Umbilical cord (tissue), 2 donors: ENCODE measurements at places on chromosomes 13 and 19. TPM values are rescaled to one million over a fixed set of nuclear protein-coding genes. Genes with fewer than 3 reads are reported as not detected.

DNA sequence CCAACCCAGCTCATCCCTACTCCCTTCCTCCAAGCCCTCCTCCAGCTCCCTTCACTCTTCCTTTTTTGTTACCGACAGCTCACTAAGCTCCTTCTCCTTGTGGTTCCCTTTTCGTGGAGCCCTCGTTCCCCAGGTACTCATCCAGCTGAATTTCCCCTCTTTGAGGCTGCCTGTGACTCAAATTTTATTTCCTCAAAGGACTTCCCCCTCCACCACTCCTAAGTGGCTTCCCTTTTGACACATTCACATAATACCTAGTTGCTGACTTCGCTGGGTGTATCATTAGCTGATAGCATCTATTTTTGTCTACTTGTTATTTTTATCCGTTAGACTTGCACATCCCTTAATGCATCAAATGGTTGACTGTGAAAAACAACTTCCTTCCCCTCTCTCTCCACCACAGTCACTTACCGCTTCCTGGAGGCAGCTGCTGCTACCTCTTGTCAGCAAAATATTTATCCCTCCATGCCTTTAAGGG is 14.5 kb downstream of the FFAR2 start:
- DNase-seq: peak; percentile 46

ZNF417 gene
- total RNA-seq: 29.1 TPM

DNA sequence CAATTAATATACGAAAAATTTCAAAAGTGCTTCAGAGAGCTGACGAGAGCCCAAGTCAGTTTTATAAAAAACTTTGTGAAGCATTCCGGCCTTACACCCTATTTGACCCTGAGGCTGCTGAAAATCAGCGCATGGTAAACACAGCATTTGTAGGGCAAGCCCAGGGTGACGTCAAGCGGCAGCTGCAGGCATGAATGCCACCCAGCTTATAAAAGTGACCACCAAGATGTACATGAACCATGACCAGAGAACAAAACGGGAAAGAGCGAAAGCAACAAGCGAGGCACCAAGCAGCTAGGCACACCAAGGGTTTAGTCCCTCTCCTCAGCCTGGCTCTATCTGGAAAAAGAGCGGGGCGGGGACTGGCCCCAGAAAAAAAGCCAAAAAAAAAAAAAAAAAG is 6.0 kb downstream of the SIGLEC11 start:
- DNase-seq: no peak

SIGLEC8 gene
- total RNA-seq: 0.72 TPM

DNA sequence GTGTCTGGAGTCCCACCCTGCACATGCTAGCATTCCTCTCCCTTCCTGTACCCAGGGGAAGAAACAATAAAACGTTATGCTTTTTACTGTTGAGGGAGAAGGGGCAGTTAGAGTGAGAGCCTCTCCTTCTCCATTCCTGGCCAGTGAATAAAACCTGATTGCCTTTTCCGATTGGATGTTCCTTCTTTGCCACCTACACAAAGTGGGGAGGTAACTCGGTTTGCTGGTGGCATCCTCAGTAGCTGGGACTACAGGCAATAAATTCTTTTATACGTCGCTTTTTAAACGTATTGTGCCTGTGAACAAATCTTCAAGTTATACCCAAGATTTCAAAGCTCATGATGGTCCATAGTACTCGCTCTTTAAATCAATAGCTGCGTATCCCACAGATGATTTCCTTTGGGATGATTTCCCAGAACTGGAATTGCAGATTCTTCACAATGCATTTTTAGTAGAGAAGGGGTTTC is 660 bp upstream of the MVB12A start:
- no peak for DNase-seq

ZNF121 gene
- total RNA-seq: 47.2 TPM

- no peak for DNase-seq
Measured at GRCh38 chr19:12974301-12975220, 5.2 kb downstream of the DAND5 start.

CEACAM4 gene
- not detected for total RNA-seq

NKG7 gene
- total RNA-seq: not detected

DNA sequence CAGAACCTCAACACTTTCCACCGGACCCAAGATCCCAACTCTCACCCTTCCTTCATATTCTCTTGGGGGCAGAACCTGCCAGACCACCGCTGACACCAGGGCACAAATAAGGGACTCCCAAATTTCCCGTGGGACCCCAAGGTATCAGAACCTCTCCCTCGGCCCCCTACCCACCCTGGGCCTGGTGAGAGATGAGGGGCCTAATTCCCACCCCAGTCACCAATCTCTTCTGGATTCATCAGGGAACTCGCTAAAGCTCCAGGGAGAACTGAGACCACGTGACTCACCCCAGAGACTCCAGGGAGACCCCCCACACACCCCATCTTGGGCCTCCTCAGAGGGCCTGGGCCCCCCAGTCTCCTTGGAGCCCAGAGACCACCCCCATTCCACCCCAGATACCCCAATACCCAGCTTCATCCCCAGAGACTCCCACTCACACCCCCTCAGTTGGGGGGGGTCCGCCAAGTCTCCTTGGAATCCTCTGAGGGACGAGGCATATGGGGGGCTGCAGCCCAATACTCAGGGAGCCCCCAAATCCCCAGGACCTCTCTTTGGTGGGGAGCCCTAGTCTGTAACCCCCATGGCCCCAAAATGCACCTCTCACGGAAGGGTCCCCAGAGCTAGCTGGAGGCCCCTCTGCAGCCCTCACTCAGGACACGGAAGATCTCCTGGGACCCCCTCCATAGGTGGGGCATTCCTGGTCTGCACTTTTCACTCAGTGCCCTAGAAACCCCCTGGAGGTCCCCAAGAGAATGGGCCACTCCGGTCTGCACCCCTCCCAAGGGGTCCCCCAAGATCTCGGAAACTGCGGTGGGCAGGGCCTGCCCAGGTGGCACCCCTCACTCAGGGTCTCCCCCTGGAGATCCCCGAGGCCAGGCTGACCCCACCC is 1.6 kb downstream of the LMNB2 start:
- DNase-seq: no peak

GRCh38 chr13:57925250-57925649 is 293.7 kb downstream of the PCDH17 start:
- DNase-seq: peak; percentile 4

- peak; percentile 56 for DNase-seq
Measured at GRCh38 chr13:105050686-105051085, 1484.8 kb downstream of the EFNB2 start.

DNA sequence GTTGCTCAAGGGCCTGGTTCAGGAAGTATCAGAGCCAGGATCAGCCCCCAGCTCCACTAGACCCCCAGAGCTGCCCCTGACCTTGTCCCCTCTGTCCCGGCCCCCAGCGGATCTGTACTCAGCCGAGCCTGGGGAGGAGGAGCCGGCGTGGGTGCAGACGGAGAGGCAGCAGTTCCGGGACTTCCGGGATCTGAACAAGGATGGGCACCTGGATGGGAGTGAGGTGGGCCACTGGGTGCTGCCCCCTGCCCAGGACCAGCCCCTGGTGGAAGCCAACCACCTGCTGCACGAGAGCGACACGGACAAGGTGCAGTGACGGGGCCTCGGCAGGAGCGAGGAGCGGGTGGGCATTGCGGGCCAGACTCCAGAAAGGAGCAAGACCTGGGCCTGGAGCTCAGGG is 14.6 kb downstream of the RCN3 start:
- DNase-seq: no peak

DNA sequence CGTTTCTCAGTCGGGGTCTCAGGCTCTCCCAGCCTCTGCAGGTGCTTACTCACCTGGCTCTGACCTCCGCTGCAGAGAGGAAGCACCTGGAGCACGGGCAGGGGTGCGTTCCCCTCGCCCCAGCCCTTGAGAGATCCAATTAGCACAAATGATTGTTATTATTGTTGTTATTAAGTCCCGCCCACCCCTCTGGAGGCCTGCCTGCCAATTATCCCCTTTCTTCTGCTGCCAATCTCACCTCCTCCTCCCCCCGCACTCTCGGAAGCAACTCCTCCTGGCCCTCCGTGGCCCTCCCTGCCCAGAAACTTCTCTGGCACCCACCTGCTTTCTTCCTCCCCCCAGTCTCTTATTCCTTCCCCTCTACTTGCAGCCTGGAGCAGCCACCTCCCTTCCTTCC is 8.8 kb downstream of the ZNF787 start:
- no peak for DNase-seq

ERVK3-1 gene
- total RNA-seq: 43.3 TPM

GRCh38 chr19:2170219-2170618 is 6.5 kb downstream of the DOT1L start:
- DNase-seq: no peak

DNA sequence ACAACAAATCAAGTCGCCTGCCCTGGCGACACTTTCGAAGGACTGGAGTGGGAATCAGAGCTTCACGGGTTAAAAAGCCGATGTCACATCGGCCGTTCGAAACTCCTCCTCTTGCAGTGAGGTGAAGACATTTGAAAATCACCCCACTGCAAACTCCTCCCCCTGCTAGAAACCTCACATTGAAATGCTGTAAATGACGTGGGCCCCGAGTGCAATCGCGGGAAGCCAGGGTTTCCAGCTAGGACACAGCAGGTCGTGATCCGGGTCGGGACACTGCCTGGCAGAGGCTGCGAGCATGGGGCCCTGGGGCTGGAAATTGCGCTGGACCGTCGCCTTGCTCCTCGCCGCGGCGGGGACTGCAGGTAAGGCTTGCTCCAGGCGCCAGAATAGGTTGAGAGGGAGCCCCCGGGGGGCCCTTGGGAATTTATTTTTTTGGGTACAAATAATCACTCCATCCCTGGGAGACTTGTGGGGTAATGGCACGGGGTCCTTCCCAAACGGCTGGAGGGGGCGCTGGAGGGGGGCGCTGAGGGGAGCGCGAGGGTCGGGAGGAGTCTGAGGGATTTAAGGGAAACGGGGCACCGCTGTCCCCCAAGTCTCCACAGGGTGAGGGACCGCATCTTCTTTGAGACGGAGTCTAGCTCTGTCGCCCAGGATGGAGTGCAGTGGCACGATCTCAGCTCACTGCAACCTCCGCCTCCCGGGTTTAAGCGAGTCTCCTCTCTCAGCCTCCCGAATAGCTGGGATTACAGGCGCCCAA is at the start of gene LDLR:
Gene LDLR (plus strand): TSS at position 210 of the 760 bp plus-strand sequence. CDS start 86 bp downstream, at position 296.
- DNase-seq: peak; percentile 94

DNA sequence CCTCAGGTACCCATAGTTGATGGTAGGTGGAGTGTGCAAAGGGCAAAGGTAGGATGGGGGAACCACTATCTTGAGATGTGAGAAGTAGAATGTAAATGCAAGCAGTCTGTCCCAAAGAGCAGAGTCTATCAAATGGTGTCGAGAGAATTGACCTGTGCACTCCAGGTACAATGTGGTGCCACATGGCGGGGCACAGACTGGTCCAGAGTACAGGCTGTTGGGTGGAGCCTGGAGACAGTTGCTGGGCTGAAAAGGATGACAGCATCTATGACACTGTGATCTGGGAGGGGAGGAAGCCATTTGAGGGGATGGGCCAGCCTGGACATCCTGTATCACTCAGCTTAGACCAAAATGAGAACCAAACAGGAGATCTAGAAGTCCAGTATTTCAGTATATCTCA is 180.6 kb downstream of the ABCC4 start:
- no peak for DNase-seq

IRS2 gene
- total RNA-seq: 12.0 TPM

- no peak for DNase-seq
Measured at GRCh38 chr19:41525989-41526388, 50.0 kb upstream of the CEACAM21 start.

DNA sequence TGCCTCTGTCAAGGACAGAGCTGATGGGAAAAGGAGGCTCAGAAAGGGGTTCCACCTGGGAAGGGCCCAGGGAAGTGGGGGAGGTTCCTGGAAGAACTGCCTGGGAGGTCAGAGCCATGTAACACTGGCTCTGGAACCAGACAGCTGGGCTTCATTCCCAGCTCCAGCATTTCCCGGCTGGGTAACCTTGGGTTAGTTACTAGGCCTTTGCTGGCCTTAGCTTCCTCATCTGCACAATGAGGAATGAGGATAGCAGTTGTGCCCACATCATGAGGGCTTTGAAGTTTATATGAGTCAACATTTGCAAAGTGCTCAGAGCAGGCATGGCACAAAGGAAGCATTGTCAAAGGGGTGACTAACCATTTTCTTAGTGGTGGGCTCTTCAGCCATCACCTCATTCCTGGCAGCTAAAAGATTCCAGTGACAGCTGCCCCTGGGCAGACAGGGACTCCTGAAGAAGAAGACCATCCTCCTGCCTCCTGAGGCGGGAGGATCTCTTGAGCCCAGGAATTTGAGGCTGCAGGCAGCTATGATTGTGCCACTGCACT is 1.7 kb upstream of the DNAJB1 start:
- DNase-seq: no peak

DNA sequence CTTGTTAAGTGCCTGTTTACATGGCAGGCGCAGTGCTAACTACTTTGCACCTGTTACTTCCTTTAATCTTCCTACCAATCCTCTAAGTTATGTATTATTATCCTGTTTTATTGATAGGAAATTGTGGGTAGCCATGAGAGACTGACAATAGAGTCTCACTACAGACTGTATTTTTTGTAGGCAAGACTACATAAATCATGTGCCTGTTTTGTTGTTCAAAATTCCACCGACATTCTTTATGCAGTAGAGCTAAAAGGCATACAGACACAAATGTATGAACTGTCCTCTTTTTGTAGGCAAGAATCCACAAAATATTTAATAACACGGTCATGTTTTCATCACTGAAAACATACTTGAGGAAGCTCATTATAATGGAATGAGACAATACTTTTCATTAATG is 205.5 kb downstream of the NALCN start:
- DNase-seq: no peak

DNA sequence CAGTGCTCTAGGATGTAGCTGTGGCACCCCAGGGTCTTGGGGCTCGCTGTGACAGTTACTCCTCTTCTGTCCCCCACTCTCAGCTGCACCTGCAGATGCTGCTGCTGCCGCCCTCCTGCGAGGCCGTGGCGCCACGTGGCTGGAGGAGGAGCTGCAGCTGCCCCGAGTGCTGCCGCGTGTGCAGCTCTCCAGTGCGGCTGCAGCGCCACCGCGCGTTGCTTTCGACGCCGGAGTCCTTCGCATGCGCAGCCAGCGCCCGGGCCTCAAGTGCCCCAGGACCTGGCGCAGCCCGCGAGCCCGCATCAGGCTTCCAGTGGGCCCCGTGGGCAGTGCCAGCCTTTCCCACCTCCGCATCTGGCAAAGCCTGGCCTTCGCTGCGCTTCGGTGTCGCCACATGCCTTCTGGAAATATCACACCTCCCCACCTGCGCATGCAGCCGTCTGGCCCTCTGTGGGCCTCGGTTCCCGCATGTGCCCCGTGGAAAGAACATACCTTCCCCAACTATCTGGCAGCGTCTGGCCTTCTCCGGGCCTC is 692 bp upstream of the ZNF580 start:
- DNase-seq: peak; percentile 72

DNA sequence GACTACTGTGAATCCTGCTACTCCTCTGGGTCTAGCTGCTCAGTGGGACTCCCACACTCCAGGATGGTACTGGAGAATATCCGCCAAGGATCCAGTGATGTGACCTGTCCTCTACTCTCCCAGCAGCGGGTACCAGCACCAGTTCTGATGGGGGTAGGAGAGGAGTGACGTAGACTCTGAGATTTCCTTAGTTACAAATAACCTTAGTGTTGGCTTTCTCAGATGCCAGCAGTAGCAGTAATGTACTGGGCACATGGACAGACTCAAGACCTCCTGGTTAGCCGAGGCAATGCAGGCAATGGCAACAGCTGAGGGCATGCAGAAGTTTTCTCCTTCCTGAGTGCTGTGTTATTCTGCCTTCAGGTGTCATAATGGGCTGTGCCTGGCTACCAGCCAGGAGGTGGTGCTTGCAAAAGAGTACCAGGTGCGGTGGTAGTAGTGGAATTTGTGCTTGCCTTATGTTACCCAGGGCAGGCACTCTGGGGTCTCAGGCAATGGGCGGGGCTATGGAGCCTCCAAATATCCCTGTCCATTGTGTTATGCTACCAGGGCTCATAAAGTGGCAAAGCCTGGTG is 105.3 kb upstream of the KLF5 start:
- no peak for DNase-seq

GRCh38 chr13:36888645-36889044 is 31.4 kb downstream of the SMAD9 start:
- DNase-seq: no peak
